ENCODE measurements at places on chromosomes 13 and 19.

GRCh38 chr19:36488846-36489117, 579 bp downstream of the ZNF566 start:
- no peak for DNase-seq

DNA sequence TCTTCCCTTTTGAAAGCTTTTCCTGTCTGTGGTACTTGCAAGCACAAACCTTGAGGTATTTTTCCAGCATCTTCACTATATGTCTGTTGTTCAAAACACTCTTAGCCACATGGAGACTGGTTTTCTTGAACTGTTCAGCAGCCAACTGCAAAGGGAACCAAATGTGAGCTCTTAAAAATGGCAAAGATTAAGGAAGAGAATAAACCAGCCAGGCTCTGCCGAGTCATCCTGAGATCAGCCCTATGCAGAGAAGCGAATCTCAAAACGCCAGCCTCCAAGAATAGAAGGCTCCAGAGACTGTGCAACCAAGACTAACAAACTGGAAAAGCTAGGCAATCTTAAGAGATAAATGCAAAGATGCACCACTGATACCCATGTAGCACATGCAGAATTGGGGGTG, 20.7 kb downstream of the AKAP8 start:
- DNase-seq = no peak

GRCh38 chr19:50803633-50804419, 13.6 kb downstream of the ACP4 start:
- DNase-seq = peak; percentile 8

- no peak for DNase-seq
Measured at GRCh38 chr19:5406816-5407215, 48.4 kb upstream of the ZNRF4 start.

- DNase-seq = no peak
Measured at GRCh38 chr19:40278361-40279035, 6.6 kb downstream of the AKT2 start.

DNA sequence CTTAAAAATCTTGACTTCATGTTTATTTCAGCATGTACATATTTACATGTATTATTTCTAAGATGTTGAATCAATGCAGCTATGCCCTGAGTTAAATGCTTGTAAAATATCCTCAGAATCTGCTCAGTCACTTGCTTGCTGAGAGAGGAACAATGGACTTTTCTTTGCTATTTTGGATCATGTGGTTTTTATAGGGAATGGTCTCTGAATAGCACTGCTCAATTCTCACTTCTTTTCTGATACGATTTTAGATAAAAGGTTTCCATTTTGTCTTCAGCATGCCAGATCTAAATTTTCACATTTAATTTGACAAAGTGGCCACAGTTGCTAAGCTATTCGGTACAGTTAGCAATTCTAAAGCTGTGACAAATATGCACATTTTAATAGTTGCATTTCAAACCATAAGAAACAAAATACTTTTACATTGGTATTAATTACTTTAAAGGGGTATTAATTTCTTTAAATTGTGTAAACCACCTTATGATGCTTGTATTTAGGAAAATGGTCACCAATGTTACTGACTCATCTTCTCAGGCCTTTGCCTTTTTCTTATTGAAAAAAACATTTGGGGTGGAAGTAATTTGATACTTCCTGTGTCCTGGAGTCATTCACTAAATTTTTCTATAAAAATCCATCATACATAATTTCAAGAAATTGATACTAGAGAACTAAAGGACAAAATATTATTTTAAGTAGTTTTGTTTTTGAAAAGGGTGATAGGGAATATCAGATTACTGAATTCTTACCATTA, 113.5 kb downstream of the MYO16 start:
- no peak for DNase-seq

DNA sequence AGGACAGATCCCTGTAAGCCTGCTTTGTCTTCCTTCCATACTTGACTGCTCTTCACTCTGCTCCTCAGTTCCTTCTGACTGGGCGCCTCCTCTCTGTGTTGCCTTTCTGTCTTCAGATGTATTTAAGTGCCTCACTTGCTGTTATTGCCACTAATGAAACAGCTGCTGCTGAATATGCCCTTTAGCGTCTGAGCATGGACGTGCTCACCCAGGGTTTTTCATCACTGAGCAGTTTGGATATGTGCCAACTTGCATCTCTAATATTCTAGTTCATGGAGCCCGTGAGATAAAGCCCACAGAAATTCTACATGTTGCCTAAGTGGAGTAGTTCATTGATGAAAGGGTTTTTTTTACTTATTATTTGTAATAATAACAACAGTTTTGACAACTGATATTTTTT, 198.2 kb downstream of the MYO16 start:
- no peak for DNase-seq

- no peak for DNase-seq
Measured at GRCh38 chr19:15300533-15301197, 31.7 kb downstream of the BRD4 start.

DNA sequence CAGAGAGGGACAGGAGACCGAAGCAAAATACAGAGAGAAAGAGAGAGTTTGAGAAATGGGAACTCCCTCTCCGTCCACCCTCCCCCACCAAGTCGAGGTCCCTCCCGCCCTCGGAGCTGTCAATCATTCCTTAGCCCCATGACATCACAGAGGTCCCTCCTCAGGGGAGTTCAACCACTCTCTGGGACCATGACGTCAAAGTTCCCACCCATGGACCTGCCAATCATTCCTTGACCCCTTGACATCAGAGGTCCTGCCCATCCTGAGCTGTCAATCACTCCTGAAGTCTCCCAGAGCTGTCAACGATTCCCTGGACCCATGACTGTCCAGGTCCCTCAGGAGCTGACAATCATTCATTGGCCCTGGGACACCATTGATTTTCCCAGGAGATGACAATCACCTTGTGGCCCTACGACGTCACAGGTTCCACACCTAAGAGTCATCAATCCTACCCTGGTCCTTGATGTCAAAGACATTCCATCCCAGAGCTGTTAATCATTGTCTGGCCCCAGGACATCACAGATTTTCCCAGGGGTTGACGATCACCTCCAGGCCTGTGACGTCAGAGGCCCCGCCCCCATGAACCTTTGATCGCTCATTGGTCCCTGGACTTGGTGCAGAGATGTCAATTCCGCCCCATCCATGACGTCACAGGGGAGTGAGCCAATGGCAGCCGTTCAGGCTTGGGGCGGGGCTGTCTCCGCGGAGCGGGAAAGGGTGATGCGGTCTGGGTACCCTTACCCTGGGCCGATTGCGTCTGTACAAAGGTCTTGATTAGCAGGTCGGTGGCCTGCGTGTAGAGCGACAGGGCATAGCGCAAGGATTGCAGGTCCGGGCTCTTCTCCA, 61.7 kb downstream of the COLGALT1 start:
- DNase-seq = no peak
